ENCODE measurements at places on chromosomes 16 and 17. TPM values are rescaled to one million over a fixed set of nuclear protein-coding genes. Genes with fewer than 3 reads are reported as not detected.

DNA sequence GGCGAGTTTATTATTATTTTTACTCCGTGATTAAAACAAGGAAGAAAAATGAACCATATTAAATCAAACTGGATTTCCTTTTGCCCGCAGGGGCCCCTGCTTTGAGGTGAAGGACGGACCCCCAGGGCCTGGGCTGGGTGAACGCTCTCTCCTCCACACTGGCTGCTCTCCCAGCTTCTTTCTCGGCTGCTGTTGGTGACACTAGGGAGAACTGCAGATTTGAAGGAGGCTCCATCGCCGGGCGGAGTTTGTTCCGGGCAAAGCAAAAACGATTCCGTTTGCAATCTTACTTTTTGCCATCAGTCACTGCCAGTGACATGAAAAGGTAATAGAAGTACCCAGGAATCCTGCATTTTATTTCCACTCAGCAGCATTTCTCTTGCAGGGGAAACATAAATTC is 221.6 kb upstream of the SDK2 start:
- DNase-seq, result no peak

GRCh38 chr17:12048843-12049473 is 28.3 kb downstream of the MAP2K4 start:
- no peak for DNase-seq

AIPL1 gene
- total RNA-seq, result not detected

DNA sequence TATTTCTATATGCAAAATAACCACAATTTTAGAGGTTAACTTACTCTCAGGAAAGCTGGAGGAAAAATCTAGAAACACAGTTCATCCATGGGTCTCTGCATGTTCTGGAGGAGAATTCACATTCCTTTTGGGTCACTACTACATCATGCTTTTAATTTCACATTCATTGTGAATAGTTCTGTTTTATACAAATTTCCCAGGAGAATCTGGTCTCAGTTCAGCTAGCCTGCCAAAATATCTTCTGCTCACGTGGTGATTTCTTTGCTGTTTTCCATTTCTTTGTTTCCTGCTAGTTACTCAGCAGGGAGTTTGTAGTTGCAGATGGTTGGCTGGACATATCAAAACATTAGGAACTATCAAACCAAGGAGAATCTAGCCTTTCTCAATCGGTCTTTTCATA is at the start of gene ABCA9:
TSS of gene ABCA9 (minus strand) at position 106 of the 400 bp plus-strand sequence. CDS start 9,801 bp downstream, outside the sequence.
- no peak for DNase-seq

SMTNL2 gene
- 2.3 TPM for total RNA-seq

- no peak for DNase-seq
These were observed 3.1 kb downstream of the SPSB3 start for GRCh38 chr16:1779234-1779701.

GRCh38 chr17:62807812-62808575 is at the start of gene MARCHF10:
Gene MARCHF10, minus strand, starts transcription at chr17:62808314. Its CDS starts 6,579 bp downstream, at chr17:62801735.
- DNase-seq, result no peak

DNA sequence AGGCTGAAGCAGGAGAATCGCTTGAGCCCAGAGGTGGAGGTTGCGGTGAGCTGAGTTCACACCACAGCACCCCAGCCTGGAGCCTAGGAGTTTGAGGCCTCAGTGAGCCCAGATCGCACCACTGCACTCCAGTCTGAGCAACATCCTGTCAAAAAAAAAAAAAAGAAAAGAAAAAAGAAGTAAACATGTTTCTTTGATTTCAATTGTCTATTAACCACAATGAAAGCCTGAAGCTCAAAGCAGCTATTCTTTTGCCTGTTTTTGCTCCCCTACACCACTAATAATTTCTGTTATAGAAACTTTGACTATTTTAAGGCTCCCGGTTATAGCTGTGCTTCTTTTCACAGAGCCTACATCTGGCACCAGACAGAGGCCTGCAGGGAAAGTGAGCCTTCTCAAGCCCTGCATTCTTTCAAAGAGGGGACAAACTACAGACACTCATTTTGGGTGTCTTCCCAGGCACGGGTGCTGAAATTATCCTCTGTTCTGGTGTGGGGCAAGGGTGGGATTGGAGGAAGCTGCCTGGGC is 14.2 kb upstream of the SLC52A1 start:
- no peak for DNase-seq

DNA sequence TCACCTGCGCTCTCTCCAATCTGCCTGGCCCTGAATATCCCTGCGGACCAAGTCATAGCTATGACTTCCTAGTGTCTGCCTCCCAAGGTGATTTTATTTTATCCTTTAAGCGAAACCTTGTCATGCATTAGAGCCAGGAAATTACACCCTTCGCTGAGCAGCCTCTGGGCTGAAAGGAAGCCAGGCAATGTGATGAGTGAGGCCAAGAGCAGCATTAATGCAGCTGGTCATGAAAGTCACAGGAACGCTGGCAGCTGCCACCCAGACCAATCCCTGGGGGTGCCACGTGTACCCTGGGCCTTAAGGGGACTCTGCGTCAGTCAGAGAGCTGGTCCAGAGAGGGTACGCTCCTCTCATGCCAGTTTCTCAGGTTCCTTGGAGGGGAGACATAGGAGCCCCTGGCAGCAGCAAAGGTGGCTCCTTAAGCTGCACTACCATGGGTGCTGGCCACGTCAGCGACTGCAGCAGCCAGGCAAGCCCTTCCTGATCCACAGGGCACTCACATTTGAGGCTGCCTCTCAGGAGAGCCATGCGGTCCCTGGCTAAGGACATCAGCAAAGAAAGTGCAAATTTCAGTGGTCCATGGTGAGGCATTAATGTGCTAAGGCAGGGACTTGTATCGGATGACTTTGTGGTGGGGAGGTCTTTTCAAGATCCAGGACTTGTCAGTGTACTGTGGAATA is 42.7 kb upstream of the WSCD1 start:
- DNase-seq, result no peak

DNA sequence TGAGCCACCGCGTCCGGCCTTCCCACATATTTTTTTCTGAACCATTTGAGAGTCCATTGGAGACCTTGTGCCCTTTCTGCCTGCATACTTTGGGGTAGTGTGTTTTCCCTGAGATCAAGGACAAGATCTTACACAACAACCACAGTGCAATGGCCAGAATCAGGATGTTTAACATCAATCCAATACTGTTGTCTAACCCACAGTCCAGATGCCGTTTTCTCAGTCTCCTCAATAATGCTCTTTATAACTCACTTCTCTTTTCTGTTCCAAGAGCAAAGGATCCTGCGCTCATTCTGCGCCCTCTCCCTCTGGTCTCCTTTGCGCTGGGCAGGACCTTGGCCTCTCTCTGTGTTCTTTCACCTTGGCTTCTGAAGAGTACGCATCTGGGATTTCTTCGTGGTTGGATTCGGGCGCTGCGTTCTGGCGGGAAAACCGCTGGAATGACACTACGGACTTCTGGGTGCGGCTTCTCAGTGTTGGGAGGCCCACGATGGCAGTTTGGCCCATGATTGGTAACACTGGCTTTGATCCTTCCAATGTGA is 16.6 kb downstream of the CBX4 start:
- no peak for DNase-seq

RAC3 gene
- 120 TPM for total RNA-seq

GRCh38 chr17:10061111-10061845 is 137.1 kb downstream of the GAS7 start:
- no peak for DNase-seq

All from HCT116 (cell line).